Activated CD4-positive, alpha-beta T cell treated with anti-CD3 and anti-CD28 coated beads, Interleukin-2, amount 10 ng/mL, durations not matched to agents 7 days and 5 days (primary cell): ENCODE measurements at places on chromosomes 7 and 10.

GRCh38 chr10:71244431-71245419, 32.4 kb downstream of the UNC5B start:
- no peak for DNase-seq
- H3K36me3 ChIP-seq: no peaks in the 10 kb centered on the region
- H3K4me3 ChIP-seq: no peak overlapping the region
- H3K27me3 ChIP-seq: peaks cover 7% of the 10 kb centered on the region
- H3K4me1 ChIP-seq: no peaks in the 10 kb centered on the region

GRCh38 chr7:116984917-116985316, 31.6 kb downstream of the ST7 start:
- DNase-seq: no peak
- H3K27ac ChIP-seq: no peak overlapping the region
- H3K27me3 ChIP-seq: no peaks in the 10 kb centered on the region
- peaks cover 1% of the 10 kb centered on the region for H3K4me1 ChIP-seq
- H3K36me3 ChIP-seq: no peaks in the 10 kb centered on the region

- H3K27ac ChIP-seq: no peak overlapping the region
- H3K36me3 ChIP-seq: peaks cover 35% of the 10 kb centered on the region
- H3K4me3 ChIP-seq: no peak overlapping the region
- H3K4me1 ChIP-seq: peaks cover 28% of the 10 kb centered on the region
- H3K27me3 ChIP-seq: no peaks in the 10 kb centered on the region
- DNase-seq: no peak
Measured at GRCh38 chr10:45653454-45653853, 19.1 kb downstream of the ZFAND4 start.

GRCh38 chr10:100724531-100725027, 20.8 kb upstream of the PAX2 start:
- DNase-seq: no peak
- H3K4me1 ChIP-seq: peaks cover 5% of the 10 kb centered on the region
- H3K27ac ChIP-seq: no peak overlapping the region
- H3K36me3 ChIP-seq: no peaks in the 10 kb centered on the region
- H3K27me3 ChIP-seq: peaks cover 83% of the 10 kb centered on the region
- H3K4me3 ChIP-seq: no peak overlapping the region

DNA sequence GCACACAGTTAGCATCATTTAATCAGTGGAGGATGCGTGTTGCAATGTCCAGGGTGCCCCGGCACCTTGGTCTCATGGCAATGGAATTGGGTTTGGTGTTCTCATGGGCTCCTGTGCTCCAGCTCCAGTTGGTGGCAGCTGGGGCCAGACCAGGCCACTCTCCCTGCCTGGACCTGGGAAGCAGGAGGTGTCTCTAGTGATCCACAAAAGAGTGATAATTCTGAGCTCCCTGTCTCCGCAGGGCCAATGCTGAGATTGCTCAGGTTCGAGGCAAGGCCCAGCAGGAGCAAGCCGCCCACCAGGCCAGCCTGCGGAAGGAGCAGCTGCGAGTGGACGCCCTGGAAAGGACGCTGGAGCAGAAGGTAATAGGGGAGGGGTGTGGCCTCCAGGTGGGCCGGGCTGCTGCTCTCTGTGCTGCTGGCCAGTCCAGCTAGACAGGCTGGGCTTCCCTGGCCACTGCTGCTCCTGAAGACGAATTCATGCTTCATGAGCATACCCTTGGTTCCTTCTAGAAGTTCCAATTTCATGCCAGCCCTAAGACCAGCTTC, 21.7 kb upstream of the BTBD16 start:
- no peaks in the 10 kb centered on the region for H3K36me3 ChIP-seq
- H3K27ac ChIP-seq: no peak overlapping the region
- no peaks in the 10 kb centered on the region for H3K4me1 ChIP-seq

GRCh38 chr7:20745702-20746101, 41.0 kb downstream of the SP8 start:
- no peak overlapping the region for H3K4me3 ChIP-seq
- H3K36me3 ChIP-seq: no peaks in the 10 kb centered on the region
- no peaks in the 10 kb centered on the region for H3K4me1 ChIP-seq
- no peak for DNase-seq
